ENCODE measurements at places on chromosomes 7 and 10. TPM values are rescaled to one million over a fixed set of nuclear protein-coding genes. Genes with fewer than 3 reads are reported as not detected.

The PDE1C gene
- 198 TPM for total RNA-seq

The LIPJ gene
- total RNA-seq: not detected

The FAM200A gene
- 6.8 TPM for total RNA-seq

The CPA2 gene
- not detected for total RNA-seq

The TBATA gene
- not detected for total RNA-seq

The SYT15 gene
- total RNA-seq: 3.2 TPM

The TDRD1 gene
- 4.0 TPM for total RNA-seq

The ASB10 gene
- 41.4 TPM for total RNA-seq

The NOD1 gene
- 8.4 TPM for total RNA-seq

The LIPM gene
- not detected for total RNA-seq

All from Right ventricle myocardium inferior (tissue), 1 donor.